ENCODE measurements at places on chromosomes 6 and 20.

- DNase-seq: no peak
Measured at GRCh38 chr20:39640147-39640546, 678.0 kb downstream of the DHX35 start.

GRCh38 chr20:57944988-57945387 is 235.2 kb upstream of the PMEPA1 start:
- no peak for DNase-seq

DNA sequence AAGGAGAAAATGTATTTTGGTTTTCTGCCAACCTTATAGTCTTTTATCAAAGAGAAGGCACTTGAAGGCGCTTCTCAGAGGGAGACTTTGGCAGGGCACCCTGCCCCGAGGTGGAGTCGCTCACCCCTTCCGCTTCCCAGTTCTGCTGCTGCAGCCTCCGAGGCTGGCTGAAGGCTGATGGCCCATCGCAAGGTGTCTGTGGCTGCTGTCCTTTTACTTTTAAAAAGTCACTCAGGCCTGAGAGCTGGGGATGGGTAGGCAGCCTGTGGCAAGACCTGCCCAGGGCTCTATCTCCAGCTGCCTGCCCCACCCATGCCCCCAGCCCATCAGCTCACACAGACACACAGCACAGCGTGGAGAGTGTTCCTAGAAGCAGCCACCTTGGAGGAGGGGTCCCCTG is 206.6 kb upstream of the CST7 start:
- DNase-seq: no peak

DNA sequence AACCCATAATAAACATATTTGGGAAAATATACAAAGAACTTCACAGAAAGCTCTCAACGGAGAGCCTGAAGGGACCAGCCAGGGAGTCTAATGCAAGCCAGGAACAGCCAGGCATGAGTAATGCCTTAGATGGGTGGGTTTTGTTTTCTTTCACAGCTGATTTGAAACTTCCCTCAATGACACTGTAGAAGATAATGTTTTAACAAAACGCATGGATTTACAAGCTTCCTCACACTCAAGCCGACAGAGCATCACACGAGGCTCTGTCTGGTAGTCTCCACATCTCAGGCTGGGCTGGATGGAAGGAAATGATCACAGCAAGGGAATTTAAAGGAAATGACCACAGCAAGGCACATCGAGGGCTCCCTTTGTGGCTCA is 113.9 kb downstream of the GMPR start:
- DNase-seq: no peak

Measured in stimulated activated CD8-positive, alpha-beta memory T cell treated with anti-CD3 and anti-CD28 coated beads, Interleukin-7, amount 100 ng/mL, for 1 hour (primary cell).